ENCODE measurements at places on chromosomes 1 and 21.

GRCh38 chr1:229006121-229006870 lies 264.6 kb upstream of the RAB4A start:
- DNase-seq = no peak

DNA sequence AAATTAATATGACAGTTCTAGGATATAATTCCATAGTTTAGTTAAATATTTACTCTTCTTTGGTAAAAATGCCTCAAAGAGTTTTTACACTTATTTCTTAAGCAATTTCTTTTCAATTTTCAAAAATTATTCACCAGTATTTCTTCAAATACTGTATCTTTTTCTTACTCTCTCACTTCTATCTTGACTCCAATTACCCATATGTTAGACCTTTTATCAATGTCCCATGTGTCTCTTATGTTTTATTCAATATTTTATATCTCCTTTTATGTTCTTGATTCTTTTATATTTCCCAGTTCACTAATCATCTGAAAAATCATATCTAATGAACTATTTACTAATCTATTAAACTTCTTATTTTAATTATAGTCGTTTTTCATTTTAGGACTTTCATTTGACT lies 11.5 kb upstream of the LRIF1 start:
- no peak for DNase-seq

- no peak for DNase-seq
Observed at GRCh38 chr21:46284733-46285132, 678 bp downstream of the MCM3AP start.

DNA sequence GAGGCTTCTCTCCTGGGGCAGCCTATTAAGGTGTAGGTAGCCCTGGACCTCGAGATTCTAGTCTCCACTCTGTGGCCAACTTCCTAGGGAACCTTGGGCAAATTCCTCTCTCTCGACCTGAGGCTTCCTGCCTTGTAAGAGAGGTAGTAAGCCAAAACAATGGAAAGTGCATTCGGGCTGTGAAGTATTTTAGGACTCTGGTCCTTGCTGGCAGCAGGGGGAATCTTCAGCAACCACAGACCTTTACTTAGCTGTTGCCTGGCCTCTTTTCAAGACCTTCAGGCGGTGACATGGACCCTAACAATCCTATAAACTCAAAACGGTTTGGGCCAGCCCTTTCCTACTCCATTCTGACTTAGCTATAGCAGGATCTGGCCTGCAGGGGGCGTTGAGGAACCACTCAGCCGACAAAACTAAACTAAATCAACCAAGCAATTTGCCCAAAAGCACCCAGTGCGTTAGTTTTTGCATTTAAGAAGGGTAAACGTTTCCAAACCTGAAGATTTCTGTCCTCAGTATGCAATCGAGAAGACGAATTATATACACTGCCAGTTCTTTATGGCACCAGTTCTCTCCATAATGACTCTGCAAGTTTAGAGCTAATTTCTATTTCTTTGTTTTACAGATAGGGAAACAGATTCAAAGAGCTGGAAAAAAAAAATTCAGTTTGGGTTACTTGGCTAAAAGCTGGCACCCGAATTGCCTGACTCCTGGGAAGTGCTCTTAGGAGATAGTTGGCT lies 10.9 kb upstream of the SESN2 start:
- DNase-seq = peak; percentile 90

- no peak for DNase-seq
Observed at GRCh38 chr21:31521515-31521914, 138.0 kb upstream of the SOD1 start.

GRCh38 chr21:31072533-31072932 lies 34.3 kb upstream of the KRTAP19-8 start:
- no peak for DNase-seq

GRCh38 chr1:247287460-247287859 lies 31.6 kb downstream of the VN1R5 start:
- no peak for DNase-seq

DNA sequence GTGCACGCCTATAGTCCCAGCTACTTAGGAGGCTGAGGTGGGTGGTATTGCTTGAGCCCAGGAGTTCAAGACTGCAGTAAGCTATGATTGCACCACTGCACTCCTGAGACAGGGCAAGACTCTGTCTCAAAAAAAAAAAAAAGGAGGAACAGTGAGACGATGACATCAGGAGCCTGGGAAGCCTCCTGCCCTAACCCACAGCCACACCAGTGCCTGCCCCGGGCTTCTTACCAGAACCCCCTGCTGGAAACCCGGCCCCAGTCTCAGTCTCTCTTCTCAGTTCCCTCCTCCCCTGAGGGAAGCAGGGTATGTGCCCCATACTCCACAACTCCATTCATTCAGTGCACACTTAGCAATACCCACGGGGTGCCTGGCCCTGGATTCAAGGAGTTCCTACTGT lies 9.1 kb downstream of the COL8A2 start:
- DNase-seq = no peak

- DNase-seq = no peak
Observed at GRCh38 chr1:25644962-25645361, 28.4 kb downstream of the MAN1C1 start.

DNA sequence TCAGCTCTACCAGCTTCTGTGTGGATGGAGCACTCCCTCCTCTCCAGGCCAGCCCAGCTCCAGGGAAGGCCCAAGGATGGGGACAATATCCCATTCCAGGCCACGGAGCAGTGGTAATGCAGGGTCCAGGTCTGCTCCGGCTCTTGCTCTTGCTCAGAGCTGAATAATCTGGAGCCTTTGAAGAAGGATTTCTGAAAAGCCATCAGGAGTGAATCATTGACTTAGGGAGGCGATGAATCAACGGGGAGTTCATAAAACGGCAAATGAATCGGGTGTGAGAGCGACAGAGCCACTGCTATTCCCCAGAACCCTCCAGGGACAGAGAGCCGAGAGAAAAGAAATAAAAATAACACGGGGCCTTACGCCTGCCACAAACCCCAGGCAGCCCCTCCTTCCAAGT lies 7.7 kb downstream of the POU3F1 start:
- no peak for DNase-seq

GRCh38 chr1:232876506-232877364 lies 71.5 kb downstream of the MAP10 start:
- DNase-seq = peak; percentile 31

GRCh38 chr1:205840146-205840923 lies 9.6 kb downstream of the PM20D1 start:
- DNase-seq = no peak
